Left lung (tissue), 14 donors: ENCODE measurements at places on chromosomes 12 and 14.

DNA sequence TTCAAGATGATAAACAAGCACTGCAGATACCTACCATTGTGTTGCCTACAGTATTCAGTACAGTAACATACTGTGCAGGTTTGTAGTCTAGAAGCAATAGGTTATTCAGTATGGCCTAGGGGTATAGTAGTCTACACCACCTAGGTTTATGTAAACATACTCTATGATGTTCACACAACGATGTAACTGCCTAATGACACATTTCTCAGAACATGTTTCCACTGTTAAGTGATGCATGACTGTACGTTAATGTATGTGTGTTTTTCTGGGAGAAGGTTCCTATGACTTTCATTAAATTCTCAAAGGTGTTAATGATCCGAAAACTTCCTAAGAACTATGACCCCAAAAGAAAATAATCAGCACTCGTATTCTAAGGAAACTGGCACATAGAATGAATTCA is 20.9 kb upstream of the CALM1 start:
- DNase-seq, result no peak

DNA sequence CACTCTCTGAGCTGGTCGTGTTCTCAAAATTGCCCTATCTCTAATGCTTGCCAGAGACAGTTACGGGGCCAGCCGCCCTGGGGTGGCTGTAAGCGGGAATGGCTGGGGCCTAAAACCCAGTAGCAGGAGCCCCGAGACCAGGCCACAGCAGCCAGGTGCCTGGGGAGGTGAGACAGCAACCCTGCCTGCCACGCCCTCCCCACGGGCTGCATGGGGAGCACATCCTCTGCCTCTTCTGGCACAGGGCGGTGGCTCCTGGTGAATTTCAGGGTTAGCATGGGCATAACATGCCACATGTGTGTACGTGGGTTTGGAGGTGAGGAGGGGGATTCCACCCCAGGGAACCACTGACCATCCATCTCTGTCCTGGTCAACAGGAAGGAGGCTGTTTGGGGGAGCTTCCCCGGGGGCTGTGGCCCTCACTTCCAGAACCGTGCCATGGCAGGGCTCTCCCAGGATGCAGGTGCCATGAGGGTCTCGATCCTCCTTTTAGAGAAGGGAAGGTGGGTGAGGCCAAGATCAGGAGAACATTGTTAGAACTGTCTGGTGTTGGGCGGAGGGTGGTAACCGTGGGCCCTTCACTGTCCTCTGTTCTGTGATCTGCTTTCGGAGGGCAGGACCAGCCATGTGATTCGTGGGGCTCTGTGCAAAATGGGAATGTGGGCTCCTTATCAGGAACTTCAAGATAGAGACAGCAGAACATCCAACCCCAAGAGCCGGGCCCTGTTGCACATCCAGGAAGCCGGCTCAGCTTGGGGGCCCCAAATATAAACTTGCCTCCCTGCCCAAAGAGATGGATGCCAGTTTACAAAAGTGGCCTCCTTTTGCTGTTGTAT is 312.2 kb upstream of the DIO3 start:
- no peak for DNase-seq

DNA sequence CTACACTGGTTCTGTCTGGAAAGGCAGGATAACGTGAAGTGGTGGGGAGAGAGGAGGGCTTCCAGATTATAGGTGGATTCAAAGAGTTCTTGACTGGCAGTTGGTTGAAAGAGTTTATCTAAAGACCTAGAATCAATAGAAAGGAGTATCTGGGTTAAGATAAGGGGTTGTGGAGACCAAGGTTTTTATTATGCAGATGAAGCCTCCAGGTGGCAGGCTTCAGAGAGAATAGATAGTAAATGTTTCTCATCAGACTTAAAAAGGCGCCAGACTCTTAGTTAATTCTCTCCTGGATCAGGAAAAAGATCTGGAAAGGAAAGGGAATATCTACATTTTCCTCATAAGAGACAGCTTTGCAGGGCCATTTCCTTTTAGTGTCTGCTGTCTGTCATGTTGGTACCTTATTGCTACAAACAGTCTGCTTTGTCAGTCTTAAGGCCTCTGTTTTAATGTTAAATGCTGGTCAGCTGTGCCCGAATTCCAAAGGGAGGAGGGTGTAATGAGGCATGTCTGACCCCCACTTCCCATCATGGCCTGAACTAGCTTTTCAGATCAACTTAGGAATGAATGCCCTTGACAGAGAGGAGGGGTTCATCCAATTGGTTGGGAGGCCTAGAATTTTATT is 401.3 kb downstream of the FUT8 start:
- DNase-seq, result no peak

GRCh38 chr12:53465679-53466078 is 13.8 kb downstream of the PCBP2 start:
- DNase-seq, result no peak

DNA sequence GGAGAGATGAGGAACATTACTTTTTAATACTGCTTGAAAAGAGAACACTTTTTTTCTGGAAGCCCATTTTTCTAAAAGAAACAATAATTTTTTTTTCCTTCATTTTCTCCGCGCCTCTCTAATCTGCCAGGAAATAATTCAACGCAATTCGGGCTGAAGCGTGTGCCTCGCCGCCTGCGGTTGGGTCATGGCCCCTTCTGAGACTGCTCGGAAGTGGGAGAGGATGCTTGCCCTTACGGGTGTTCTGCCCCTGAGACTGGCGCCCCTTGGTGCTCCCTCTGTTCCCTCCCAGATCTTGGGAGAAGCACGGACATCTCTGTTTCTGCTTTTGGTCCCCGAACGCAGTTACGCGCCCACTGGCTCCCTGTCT is 332 bp upstream of the TBC1D30 start:
- no peak for DNase-seq

- no peak for DNase-seq
Measured at GRCh38 chr14:56543436-56543835, 36.2 kb upstream of the TMEM260 start.

GRCh38 chr12:130460611-130461446 is 123.1 kb downstream of the PIWIL1 start:
- peak; percentile 76 for DNase-seq

DNA sequence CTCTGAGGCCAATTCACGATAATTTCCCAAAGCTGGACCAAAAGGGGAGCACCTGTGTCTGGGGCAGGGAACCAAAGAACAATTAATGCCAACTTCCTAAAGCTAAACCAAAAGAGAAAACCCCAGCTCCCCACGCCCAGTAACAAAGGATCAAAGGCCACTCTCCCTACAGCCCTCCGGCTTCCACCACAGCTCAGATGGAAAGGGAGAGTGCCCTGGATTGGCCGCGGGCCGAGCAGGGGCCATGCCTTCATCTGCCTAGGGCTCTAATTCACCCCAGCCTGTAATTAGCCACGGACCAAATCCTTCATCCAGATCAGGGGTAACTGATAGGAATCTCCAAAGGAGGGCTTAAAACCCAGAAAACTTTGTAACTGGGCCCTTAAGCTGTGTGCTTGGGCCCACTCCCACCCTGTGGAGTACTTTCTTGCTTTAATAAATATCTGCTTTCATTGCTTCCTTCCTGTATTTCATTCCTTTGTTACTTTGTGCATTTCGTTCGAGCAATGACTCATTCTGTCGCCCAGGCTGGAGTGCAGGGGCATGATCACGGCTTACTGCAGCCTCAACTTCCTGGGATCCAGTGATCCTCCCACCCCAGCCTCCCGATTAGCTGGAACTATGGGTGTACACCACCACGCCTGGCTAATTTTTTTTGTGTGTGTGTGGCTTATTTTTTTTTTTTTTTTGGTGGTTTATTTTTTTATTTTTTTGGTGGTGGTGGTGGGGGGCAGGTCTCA is 65.5 kb upstream of the PPP4R3A start:
- no peak for DNase-seq

DNA sequence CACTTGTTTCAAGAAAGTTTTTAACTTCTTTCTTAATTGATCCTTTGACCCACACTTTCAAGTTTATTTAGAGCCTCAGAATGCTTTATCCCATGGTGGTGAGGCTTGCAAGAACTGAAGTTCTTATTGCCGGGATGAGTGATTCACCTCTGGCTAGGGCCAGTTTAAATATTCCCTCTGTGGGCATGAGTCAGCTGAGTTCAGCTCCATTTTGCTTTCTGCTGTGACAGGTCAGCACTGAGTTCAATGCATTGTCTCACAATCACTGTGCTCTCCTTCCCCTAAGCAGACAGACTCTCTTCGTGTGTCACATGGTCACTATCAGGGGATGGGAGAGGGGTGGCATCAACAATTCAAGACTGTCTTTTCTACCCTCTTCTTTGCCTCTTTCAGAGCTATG is 514.6 kb upstream of the FBXO33 start:
- no peak for DNase-seq

DNA sequence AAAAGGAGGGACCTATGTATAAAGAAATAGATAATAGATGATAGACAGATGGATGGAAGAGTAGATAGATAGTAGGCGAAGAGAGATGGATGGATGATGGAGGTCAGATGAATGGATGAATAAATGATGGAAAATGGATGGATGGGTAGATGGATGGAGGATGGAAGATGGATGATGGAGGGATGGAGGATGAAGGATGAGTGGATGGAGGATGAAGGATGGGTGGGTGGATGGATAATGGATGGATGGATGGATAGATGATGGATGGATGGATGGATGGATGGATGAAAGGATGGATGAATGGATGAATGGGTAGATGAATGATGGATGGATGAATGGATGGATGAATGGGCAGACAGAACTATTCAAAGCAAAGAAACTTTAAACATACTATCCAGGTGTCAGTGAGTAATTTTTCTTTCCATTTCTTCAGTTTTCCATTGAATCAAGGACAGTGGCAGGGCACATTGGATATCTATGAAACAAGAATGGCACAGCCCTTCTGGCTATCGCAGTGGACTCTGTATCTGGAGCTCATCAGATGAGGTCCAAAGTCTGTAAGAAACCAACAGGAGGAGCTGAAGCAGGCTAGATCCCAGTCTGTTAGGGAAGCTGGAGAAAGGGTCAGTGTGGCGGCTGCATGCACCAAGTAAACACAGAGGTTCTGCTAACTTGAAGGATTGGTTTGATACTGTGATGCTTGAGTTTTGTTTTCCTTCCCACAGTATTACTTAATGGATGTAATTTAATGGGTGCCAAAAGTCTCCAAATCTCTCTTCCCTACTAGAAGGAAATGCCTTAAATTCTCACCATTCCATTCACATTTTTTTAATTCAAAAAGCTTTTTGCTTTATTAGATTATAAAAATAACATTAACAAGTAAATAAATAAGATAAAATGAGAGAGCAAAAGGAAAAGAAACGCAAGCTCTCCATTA is 18.1 kb upstream of the MED13L start:
- DNase-seq, result no peak

DNA sequence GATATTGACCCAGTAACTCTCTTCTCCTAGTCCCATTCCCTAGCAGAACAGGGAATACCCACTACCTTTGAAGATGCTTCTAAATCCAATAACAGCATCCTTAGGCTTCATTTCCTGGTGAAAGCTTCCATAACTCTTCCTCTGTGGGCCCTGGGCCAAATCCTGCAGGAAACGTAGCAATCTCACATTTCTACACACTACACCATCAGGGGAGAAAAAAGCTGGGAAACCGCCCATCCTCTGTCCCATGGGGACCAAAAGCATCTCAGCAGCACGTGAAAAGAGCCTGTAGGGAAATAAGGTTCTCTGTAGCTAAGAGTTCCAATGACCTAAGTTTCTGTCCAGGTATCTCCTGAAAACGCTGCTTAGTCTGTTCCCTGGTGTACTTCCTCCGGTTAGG is 340.2 kb downstream of the DPF3 start:
- no peak for DNase-seq
